NCI-H460 (cell line): ENCODE measurements at places on chromosomes 5 and 9.

DNA sequence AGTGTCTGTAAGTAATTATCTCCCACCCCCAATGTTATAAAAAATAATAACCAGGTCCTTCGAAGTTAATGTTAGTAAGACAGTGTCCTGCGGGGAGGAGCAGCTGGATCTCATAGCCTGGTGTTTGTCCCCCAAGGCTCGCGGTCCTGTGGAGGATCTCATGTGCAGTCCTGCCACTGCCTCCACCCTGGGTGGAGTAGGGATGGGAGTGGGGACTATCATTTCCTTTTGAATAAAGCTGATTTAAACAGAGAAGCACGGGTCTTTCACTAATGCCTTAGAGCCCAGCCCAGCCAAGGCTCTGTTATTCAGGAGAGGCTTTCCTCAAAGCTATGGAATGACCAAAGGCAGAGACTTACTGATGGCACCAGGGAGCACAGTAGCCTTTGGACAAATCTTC is 40.2 kb downstream of the SUB1 start:
- DNase-seq = no peak

GRCh38 chr5:62578540-62578939 is at the start of gene LRRC70:
LRRC70 (plus strand) TSS chr5:62578819; CDS start chr5:62579439, 620 bp downstream.
- DNase-seq = no peak

- no peak for DNase-seq
Measured at GRCh38 chr5:10935536-10935935, 174.5 kb upstream of the DAP start.

- no peak for DNase-seq
Measured at GRCh38 chr5:160169326-160169725, 50.1 kb upstream of the PWWP2A start.

DNA sequence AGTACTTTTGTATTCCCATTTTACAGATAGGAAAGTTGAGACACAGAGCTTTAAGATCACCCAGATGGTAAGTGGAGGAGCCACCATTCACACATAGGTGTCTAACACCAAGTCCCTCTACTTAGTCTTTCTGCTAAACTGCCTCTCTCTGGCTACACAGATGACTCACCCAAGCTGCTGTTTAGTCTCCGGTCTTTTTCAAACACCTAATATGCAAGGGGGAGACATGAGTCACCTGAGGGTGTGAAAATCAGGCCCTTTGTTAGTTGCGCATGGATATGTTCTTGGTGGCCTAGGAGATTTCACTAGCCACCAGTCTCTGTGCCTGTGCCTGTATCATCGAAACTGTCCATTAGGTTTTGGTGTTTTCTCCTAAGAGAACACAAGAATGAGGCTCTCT is 117.8 kb downstream of the MAST4 start:
- peak; percentile 1 for DNase-seq

DNA sequence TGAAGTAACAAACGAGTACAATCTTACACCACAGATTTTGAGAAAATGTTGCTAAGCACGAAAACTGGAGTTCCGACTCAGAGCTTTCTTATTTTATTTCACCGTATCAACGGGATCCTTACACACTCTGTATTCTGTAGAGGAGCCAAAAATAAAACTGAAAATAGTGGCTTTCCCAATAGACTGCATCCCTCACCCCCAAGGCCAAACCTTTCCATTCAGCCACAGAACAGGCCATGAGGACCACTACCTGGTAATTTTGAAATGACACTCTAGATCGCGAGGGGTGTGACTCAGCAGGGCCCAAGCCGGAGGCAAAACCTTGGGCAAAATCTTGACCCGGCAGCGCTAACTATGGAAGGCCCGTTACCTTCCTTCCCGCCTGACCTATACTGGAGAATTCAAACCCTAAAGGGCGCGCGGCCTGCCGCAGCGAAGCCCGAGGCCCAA is 432 bp downstream of the HSPA9 start:
- peak; percentile 24 for DNase-seq

DNA sequence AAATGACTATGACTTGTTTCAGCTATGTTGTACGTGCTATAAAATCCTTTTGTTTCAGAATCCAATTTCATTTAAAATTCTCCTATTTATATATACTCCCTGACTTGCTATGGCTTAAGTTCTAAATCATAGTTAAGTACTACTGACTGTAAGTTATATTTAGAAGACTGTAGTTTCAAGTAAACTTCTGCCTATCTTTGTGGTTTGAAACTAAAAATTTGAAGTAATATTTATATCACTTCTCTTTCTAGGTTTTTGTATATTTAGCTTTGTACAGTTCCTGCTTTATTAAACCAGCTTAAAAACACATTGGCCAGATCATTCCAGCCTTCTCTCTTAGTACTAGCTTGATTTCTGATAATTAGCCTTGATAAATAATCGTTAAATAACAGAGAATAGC is 196.3 kb downstream of the MLLT3 start:
- no peak for DNase-seq

DNA sequence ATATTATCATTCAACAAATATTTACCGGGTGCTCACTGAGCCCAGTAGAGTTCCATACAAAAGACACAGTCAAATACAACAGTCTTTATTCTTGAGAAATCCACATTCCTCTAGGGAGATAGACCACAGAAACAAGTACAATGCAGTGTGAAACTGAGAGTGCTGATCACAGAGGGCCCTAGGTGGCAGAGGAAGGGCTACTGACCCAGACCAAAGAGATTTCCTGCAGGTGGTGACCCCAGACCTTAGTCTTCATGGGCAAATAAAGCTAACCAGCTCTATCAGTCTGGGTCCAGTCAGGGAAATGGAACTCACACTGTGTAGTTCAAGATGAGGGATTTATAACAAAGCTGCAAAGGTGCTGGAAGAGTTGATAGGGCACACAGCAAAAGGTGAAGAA is 110.4 kb upstream of the SLC27A6 start:
- no peak for DNase-seq

DNA sequence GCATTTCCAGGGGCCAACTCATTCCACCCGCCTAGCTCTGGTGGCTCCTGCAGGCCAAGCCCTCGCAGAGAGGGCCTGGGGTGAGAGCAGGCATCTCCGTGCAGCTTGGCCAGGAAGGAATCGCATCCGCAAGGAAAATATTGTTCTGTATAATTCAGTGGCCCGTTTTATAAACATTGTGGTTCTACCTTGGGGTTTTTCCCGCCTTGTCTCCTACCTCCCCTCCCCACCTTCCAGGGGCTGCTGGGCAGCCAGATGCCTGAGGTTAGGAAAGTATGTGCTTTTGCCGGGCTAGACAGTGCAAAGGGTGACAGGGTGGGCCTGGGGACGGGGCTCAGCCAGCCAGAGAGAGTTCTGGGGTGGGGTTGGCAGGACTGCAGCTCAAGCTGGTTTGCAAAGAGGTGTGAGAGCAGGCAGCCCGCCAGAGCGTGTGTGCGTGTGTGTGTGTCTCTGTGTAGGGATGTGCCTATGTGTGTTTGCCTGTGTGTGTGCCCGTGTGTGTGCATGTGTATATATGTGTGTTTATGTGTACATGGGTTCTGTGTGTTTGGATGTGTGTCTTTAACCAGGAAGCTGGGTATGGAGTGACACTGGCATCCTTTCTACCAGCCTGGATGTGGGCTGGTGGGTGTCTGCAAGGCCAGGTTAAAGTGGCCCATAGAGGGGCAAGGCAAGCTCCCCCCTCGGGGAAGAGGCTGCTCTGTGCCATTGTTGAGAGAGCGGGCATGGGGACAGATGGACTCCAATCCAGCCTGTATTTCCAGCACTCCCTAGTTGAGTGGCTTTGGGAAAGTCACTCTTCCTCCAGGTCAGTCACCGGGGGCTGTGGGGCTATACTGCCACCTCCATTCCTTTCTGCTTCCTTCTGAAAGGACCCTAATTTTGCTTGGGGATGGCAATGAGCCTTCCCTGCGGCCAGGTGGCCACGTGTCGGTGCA is 10.6 kb upstream of the SLC2A6 start:
- DNase-seq = no peak

DNA sequence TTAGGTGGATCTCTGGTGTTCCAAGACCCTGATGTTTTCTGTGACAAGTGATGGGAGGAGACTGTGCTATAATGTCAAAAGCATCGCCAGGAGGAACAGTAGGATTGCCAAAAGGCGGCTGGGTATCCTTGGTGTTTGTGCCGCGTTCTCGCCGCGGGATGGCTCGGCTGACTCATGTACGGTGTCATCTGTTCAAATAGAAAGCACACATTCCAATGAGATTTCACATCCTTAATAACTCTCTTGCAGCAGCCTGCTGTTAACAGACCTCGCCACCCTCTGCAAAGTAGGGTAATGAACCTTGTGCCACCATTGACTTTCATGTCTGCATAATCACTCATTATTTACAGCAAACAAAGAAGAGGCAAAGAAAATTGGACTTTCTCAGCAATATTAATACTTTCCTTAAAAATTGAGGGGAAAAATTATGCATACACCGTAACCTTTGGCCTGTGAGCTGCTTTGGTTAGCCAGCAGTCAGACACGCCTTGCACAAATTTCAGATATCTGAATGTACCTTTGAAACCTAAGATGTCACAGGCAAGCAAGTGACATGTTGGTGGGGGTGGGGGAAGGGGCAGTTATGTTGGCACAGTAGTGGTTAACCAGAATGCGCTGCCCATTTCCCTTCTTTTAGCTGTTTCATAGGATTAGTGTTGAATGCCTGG is 289.4 kb downstream of the EFNA5 start:
- peak; percentile 97 for DNase-seq

- no peak for DNase-seq
Measured at GRCh38 chr9:3200331-3200774, 325.4 kb downstream of the RFX3 start.

DNA sequence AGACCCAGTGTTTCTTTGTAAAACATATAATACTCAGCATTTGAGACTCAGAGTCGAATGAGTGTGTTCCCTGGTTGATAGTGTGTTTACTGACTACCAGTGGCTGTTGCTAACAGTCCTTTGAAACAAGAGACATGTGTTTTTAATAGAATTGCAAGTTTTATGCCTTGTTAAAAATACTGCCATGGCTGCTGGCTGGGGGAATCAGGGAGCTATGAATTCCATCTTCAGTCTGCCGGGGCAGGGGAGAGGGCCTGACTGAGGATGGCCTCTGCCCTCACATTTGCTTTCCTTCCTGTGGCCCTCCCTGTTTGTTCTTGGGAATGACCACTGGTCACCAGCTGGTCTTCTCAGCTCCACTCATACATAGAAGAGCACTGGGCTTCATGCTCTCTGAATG is 63.8 kb downstream of the PDZD2 start:
- DNase-seq = no peak

DNA sequence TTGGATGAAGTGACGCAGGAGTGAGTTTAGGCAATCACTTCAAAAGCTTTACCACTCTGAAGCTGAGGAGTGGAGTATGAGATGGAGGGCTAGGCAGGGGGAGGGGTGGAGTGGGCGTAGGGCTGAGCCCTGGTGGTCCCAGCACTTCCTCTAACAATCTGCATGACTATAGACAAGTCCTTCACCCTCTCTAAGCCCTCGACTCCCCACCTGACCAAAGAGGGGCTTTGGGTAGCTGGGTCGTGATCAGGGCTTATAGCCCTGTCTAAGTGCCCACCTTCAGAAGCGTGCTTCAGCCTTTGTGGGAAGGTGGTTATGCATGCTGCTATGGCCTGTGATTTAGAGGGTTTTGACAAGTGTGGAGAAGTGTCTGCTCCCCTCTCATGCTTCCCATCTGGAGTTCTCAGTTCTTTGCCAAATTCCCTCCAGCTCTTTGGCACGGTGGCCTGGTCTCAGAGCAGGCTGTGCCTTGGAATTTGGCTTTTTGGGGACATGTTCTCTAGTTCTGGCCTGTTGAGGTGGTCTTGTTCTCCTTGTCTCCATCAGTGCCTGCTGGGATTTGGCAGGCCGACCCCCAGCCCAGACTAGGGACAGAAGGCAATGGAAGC is 53.0 kb downstream of the ACTBL2 start:
- no peak for DNase-seq

- no peak for DNase-seq
Measured at GRCh38 chr9:131036529-131037334, 27.8 kb downstream of the LAMC3 start.
